K562 (cell line): ENCODE measurements at places on chromosomes 1 and 21.

GRCh38 chr1:156465747-156466365 is 34.7 kb downstream of the MEF2D start:
- DNase-seq: peak; percentile 61

- DNase-seq: no peak
Observed at GRCh38 chr1:74465193-74465681, 47.2 kb downstream of the LRRC53 start.

GRCh38 chr1:25831569-25832196 is 11.9 kb downstream of the MTFR1L start:
- peak; percentile 43 for DNase-seq

DNA sequence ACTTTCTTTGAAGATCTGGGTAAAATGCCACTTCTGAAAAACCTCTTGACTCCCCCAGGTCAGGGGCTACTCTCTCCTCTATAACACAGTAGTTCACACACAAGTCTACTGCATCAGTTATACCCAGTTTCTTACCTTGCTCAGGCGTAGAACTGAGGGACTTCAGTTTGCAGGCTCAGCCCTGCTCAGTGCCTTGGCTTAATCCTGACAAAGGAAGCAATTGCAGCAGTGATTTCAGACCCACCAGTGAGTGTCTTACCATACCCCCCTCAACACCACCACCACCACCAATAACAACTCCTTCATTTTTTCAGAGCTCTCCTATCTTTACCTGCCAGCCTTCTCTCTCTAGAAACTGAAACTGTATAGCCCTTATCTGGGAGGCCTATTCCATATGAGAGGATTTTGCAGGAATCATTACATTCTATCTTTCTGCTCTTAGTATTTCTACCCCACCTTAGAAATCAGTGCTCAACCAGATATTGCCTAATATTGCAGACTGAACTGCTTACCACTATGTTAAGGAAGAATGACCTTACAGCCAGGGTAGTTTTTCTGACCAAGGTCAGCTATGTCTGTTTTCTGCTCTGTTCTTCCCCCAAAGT is 105.5 kb upstream of the S1PR1 start:
- DNase-seq: no peak
